ENCODE measurements at places on chromosomes 12 and 14.

DNA sequence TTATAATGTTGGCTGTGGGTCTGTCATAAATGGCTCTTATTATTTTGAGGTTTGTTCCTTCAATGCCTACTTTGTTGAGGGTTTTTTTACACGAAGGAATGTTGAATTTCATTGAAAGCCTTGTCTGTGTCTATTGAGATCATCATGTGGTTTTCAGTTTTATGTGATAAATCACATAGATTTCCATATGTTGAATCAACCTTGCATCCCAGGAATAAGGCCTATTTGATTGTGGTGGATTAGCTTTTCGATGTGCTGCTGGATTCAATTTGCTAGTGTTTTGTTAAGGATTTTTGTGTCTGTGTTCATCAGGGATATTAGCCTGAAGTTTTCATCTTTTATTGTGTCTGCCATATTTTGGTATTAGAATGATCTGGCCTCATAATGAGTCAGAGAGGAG is 27.6 kb downstream of the SLC2A13 start:
- no peak for DNase-seq

DNA sequence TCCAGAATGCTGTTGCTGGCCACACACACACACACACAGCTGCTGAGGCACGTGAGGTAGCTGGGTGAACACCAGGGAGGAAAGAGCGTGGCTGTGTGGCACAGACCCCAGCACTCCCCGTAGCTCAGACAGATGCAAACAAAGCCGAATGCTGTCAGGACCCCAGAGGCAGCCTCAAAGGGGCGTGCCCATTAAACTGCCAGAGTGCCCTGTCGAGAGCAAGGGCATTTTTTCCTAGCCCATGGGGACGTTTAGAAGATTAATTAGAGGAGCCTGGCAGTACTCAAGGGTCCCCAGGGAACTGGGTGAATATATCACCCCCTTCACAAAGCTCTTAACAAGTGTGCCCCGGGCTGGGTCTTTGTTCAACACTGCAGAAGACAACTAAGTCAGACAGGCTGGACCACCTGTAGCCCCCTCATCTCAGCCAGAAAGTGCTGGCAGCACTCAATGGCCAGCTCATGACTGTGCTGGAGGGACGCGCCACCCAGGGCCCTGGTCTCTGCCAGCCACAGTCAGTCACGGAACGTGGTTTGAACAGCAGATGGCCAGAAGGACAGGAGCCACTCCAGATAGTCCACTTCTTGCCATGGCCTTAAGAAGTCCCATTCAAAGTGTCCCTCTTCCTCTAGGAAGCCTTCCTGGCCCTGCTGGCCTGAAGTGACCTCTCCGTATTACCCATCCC is 37.5 kb downstream of the TTC7B start:
- DNase-seq, result no peak

- DNase-seq, result no peak
Measured at GRCh38 chr12:118150625-118151024, 14.7 kb downstream of the PEBP1 start.

GRCh38 chr12:70507442-70507841 is 129.8 kb downstream of the PTPRB start:
- DNase-seq, result no peak

GRCh38 chr14:65650826-65651225 is 238.3 kb downstream of the FUT8 start:
- DNase-seq, result no peak

GRCh38 chr12:72432037-72432604 is 160.0 kb downstream of the TRHDE start:
- no peak for DNase-seq

GRCh38 chr12:30707613-30708342 is 12.1 kb upstream of the IPO8 start:
- DNase-seq, result no peak

DNA sequence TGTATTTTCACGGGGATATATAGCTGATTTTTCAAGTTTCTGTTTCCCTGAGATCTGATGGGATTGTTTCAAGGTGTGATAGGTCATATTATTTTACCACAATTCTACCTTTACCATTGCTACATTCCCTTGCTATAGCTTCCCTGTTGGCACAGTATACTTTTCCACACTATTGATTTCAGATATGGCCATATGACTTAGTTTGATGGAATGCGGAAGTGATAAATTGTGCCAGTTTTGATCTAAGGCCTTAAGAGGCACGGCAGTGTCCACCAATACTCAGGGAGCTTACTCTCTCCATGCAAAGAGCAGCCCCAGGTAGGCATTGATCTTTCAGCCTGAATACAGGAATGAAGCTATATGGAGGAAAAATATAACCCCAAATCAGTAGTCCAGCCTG is 315.7 kb downstream of the SLC16A7 start:
- DNase-seq, result no peak

DNA sequence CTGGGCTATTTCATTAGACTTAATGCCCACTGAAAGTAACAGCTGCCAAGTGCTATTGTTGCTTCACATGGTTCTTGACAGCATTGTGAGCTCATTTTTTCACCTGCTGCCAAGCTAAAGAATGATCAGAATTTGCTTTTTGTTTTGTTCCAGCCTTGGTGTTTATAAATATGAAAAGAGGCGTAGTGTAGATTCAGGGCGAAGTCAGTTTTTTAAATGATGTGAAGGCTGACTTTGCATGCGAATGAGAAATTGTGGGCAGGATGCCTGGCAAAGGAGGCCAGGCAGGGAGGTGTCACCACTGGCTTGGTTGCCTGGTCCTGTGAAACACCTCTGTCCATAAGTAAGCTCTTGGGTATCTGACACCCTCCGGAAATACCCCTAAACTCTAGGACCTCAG is 93.3 kb upstream of the NAP1L1 start:
- DNase-seq, result no peak

DNA sequence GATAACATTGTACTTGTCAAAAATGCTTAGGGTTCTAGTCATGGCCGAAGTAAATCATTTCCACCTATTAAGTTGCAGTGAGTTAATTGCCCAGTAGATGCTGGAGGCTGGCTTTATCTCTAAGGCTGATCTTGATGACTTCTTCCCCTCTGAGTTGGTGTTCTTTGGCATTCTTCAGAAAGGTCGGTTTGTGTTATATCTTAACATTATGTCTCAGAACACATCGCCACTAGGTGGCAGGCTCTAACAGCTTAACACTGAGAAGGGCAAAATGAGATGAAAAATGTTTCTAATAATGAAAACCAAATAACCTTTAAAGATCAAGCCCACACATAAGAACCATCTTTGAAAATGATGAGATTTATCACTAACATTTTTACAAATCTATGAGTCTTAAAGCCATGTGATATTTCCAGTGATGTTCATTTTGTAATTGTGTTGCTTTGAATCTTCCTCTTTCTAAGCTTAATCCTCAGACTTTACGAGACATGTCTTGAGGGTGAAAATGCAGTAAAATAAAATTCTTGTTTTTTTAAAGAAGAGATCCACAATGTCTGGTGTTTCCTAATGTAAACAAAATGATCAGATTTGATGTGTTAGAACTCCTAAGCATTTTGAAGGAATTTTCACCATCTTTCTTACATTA is 28.6 kb downstream of the SUDS3 start:
- DNase-seq, result no peak

GRCh38 chr12:117819160-117819559 is 149.6 kb downstream of the KSR2 start:
- DNase-seq, result no peak

DNA sequence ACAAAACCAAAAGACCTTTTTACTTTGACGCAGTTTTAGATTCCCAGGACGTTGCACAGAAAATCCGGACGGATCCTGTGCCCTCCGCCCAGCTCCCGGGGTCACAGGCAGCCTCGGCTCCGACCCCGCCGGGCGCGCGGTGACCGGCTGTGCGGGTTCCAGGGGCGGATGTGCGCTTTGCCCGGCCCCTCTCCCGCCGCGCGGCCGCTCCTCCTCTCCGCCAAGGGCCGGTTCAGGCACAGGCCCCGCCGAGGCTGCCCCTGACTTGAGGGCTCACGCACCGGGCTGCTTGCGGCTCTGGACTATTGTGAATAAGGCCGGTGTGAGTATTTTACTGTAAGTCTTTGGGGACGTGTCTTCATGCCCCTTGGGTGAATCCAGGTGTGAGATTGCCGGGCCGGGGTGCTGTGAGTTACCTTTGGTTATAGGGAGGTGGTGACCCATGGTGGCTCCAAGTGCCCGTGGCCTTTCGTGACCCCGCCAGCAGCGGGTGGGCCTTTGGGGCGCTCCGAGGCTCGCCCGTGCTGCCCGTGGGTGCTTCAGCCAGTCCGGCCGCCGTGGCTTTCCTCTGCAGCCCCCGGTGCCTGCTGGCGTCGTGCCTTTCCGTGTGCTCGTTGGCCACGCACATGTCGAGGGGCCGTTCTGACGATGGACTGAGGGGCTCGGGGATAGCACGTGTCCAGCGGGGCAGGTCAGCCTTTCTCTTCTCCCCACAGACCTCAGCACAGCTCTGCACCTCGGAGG is 45.9 kb downstream of the NOC4L start:
- no peak for DNase-seq

DNA sequence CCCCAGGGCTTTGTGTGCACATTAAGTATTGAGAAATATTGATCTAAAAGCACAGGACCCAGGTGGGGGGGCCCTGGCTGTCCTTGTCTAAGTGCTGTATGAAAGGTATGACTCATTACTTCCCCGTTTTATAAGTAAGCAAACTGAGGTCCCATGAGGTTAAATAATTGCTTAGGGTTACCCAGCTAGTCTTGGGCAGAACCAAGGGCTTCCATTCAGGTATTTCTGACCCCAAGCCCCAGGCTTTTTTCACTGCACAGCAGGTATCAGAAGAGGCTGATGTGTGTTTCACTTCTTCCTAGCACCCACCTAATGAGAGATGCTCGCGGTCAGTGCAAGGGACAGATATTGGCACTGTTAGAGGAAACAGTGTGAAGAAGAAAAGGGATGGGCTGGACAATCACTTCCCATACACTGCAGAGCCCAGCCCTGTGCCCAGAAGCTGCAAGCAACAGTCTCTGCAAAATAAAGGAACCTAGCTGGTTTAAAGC is 4.7 kb upstream of the TC2N start:
- DNase-seq, result no peak

DNA sequence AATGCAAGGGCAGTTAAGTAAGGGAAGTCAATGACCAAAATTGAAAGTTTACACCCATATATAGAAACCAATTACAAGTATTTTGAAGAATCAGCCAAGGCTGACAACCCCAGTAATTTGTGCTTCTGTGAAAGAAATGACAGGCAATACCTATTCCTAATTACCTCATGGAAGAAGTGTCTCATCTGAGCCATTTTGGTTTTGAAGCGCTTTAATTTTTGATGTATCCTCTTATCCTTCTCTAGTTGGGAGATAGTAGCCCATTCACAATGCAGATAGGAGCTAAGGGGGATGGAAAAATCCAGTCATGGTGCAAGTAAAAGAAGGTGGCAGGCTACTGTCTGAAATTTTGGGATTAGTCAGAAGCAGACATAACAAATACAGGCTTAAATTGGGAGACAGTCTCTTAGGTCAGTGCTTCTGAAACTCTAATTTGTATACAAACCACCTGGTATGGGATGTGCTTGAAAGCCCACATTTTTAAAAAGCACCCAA is 30.4 kb upstream of the SUPT16H start:
- DNase-seq, result no peak

- no peak for DNase-seq
Measured at GRCh38 chr12:22626406-22626805, 1.4 kb downstream of the ETNK1 start.

- no peak for DNase-seq
Measured at GRCh38 chr12:508795-509194, 49.1 kb downstream of the B4GALNT3 start.

GRCh38 chr14:68466491-68466977 is 326.3 kb downstream of the ZFP36L1 start:
- no peak for DNase-seq

- DNase-seq, result no peak
Measured at GRCh38 chr12:43216490-43216889, 335.5 kb downstream of the ADAMTS20 start.

DNA sequence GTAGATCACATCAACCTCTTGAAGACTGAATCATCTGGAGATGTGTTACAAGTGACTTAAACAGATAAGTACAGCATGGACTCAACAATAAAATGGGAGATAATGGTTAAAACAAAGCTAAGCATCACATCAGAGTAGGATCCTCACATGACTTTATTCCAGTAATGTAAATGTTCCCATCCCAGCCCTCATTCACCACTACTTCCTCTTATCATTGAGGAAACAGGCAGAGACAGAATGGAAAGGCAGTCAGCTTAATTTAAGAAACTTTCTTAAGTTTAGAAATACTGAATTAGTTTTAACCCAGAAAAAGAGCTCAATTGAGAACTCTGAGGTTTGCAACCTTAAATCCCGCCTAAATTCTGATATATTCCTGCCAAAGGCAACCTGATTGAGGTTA is 1.2 kb upstream of the ALG10 start:
- DNase-seq, result no peak

GRCh38 chr14:60757567-60758002 is 23.0 kb downstream of the MNAT1 start:
- DNase-seq, result no peak

DNA sequence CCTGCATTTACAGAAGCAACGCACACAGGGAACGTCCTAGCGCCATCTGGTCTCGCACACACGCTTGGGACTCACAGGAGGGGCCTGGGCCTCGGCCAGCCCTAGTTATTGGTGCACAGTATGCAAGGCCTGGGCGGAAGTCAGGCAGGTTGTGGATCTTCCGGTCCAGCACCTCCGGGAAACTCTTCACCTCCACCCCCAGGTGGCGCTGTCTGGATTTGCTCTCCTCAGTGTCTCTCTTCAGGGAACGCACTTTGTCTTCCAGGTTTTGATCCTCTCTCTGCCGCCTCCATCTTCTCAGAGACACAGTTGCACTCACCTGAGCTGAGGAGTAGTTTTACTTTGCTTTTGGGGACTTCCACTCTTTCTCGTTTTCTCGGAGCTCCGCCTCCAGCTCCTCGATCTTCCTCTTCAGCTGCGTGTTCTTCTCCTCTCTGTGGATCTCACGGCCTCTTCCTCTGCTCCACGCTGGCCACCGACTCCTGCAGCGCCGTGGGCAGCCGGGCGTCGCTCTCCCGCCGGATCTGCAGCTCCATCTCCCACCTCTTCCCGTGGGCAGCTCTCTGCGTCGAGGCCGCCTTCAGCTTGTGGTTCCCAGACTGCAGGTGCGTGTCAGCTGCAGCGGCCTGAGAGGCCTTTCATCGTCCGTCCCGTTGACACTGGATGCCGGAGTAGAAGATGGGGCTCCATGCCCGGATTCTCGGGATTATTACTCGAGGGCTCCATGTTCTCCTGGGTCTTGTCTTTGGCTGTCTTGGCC is 933.8 kb downstream of the TMEM121 start:
- peak; percentile 38 for DNase-seq

DNA sequence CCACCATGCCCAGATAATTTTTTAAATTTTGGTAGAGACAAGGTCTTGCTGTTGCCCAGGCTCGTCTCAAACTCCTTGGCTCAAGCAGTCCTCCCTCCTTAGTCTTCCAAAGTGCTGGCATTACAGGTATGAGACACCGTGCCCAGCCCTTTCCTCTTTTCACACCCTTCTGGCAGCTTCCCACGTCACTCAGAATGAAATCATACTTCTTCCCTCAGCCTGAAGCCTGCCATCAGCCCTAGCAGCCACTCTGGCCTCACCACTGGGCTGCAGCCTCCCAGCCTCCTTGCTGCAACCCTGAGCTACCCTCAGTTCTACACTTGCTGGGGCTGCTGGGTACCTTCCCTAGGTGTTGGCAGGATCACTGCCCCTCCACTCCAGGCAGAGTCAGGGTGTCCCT is 18.2 kb downstream of the ANKRD9 start:
- DNase-seq, result no peak
